Esophagus mucosa (tissue), 1 donor: ENCODE measurements at places on chromosomes 2 and 18.

- no peak for ATAC-seq
Measured at GRCh38 chr2:38605298-38605830, 2.6 kb upstream of the HNRNPLL start.

- peak; percentile 60 for ATAC-seq
Measured at GRCh38 chr2:69616755-69617154, 26.8 kb downstream of the AAK1 start.

- ATAC-seq: no peak
Measured at GRCh38 chr2:47050021-47050760, 104.9 kb downstream of the STPG4 start.

DNA sequence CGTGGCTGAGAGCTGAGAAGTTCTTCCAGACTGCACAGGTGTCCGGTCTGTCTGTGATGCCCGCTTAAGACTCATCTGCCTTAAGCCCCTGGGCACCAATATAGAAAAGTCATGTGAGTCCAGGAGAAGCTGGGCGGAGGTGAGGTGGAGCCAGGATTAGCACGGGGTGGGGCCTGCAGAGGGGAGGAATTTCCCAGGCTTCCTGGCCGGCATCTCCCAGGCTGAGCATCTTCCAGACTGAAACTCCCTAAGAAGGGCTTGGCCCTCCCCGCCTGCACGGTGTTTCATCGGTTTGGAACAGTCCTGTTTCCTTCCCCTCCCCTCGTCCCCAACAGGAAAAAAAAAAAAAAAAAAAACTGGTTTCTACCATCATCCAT, 270.3 kb downstream of the ATAD2B start:
- peak; percentile 24 for ATAC-seq

- peak; percentile 40 for ATAC-seq
Measured at GRCh38 chr2:70645733-70646419, 92.2 kb upstream of the TGFA start.

DNA sequence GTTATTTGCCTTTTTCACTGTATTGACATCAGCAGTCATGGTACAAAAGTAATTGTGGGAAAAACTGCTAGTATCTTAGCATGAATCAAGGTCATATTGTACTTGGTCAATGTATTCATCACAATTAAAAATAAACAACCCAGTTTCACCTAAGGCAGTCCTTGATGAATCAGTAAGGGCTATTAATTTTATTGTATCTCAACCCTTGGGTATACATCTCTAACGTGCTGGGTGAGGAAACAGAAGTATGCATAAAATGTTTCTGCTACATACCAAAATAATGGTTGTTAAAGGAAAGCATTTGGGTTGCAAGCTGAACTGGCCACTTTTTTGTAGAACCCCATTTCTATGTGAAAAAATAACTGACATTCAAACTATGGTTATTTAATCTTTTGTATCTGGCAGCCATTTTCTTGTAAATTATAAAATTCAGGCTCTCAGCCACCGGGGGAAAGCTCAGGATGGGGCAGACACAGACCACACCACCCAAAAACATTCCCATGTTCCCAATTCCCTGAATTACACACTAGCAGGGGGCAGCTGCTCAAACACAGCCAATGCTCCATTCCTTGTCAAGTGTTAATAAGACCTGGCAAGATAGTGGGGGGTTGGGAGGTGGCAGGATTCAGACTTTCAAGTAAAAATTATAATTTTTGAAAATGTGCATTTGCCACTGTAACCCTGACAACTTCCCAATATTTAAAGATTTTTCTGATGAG, 49.3 kb downstream of the OLA1 start:
- no peak for ATAC-seq

GRCh38 chr2:164911832-164912231, 43.5 kb downstream of the SLC38A11 start:
- peak; percentile 73 for ATAC-seq

GRCh38 chr2:196971574-196972279, 45.2 kb upstream of the PGAP1 start:
- peak; percentile 35 for ATAC-seq

DNA sequence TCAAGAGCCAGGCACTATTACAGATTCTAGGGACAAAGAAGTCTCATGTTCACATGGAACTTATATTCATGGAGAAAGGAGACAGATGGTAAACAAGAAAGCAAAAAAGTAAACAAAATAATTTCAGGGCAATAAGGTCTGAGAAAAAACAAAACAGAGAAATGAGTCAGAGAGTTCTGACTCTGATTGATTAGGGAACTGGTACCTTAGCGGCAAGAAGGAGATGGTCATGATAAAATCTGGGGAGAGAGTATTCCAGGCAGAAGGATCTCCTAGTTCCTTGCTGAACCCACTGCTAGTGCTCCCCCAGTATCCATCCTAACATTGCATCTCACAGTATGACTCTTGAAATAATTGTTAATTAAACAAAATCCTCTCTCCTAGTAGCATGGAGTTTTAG, 161.8 kb upstream of the KLF7 start:
- no peak for ATAC-seq

GRCh38 chr2:173964565-173965371, 405 bp downstream of the SP3 start:
- ATAC-seq: peak; percentile 81

GRCh38 chr2:197453914-197454398, 604 bp downstream of the COQ10B start:
- peak; percentile 82 for ATAC-seq

DNA sequence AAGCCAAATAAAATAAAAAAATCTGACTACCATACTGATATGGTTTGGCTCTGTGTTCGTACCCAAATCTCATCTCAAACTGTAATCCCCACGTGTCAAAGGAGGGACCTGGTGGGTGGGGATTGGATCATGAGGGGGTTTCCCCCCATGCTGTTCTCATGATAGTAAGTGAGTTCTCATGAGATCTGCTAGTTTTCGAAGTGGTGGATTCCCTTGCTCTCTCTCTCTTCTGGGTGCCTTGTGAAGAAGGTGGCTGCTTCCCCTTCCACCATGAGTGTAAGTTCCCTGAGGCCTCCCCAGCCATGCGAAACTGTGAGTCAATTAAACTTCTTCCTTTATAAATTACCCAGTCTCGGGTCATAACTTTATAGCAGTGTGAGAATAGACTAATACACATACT, 123.8 kb upstream of the WDSUB1 start:
- ATAC-seq: no peak

DNA sequence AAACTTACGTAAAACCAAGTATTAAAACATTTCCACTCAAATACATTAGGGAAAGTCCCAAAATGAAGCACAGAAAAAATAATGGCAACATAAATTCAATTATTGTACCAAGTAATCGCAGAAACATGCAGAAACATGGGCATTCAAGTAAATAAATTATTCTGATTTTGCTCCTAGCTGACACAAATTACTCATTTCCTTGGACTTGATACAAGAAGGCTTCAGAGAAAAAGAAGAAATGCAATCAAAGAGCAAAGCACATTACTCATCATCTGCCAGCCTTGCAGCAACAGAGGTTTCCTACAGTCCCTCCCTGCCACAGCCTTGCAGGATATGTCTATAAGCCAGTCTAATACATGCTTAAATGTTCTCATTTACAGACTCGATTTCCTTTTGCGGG, 439.8 kb upstream of the LYPD1 start:
- ATAC-seq: peak; percentile 81

- peak; percentile 73 for ATAC-seq
Measured at GRCh38 chr2:207258263-207258991, 92.7 kb upstream of the KLF7 start.

GRCh38 chr2:187942876-187943275, 348.8 kb upstream of the GULP1 start:
- ATAC-seq: no peak

DNA sequence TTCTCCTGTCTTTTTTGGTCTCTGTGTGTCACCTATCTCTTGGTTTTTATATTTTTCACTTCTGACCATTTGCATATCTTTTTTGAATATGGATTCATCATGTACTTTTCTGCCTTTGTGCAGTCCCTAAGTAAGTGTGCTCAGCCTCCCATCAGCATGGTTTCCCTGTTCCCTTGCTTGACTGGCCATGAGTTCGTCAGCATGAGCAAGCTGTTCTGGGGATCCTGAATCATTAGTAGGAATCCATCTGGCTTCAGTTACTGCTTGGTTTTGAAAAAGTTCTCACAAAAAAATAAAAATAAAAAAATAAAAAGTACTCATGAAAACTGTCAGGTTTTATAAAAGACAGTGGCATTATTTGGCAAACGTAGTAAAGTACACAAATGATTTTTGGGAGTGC, 144.1 kb downstream of the NCOA1 start:
- ATAC-seq: no peak

DNA sequence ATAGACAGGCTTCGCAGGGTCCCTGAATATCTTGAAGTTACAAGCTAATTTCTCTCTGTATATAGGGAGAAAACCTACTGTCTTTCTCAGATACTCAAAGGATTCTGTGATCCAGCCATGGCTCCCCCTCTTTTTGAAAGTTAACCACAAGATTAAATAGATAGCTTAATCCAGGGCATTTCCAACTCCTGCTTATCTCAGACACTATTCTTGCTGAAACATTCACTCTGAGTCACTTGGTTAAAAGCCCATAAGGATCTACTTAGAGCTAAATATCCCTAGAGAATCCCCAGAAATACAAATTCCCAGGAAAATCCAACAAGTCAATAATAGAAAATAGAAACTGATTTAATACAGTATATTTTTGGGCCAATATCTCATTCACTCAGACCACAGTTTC, 179.1 kb upstream of the LYPD1 start:
- no peak for ATAC-seq

- ATAC-seq: no peak
Measured at GRCh38 chr18:33839452-33840211, 261.6 kb downstream of the ASXL3 start.

DNA sequence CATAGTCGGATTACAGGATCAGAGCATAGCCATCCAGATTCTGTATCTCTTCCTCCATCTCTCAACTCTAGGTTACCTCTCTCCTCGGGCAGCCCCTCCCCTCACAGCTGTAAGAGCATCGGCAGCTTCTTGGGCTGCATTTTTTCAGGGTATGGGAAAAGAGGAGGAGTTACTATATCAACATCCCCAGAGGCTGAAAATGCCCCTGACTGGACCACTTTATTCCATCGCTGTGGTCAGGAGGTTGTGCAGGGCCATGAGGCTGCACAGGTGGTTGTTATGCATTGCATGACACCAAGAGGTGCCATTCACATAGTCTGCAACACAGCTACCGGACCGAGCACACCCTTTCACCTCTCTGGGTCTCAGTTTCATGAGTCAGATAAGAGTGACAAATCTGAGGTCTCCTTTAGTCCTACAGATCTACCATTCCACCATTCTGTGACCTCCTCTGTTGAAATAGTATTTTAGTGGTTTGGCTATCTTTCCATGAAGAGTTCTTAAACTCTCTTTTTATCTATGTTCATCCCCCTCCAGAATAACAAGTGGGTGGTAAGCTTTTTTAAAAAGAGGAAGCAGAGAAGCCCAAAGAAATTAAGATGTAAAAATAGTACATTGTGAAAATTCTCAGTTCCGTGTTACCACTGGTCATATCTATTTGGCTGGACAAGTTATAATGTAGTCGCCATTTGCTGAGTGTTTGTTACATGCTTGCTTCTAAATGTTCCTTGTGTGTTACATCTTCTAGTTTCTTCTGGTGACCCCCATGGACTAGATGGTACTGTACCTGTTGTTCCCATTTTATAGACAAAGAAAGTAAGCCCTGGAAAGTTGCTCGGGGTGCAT, 56.6 kb upstream of the SLC1A4 start:
- no peak for ATAC-seq

DNA sequence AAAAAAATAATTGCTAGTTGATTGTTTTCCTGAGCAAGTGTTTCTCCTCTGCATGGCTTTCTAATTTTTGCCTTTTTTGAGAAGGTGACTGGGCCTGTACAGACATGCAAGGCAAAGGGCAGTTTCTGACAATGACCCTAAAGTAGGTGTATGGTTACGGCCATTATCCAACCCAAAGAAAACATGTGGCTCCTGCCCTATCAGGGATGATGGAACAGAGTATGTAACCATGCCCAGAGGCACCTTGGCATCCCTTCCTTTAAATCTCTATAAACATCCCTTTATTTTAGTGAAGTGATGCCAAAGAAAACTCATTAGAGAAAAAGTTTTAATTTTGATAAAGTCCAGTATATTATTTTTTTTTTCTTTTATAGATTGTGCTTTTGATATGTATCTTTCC, 217.5 kb downstream of the LPIN1 start:
- no peak for ATAC-seq

- no peak for ATAC-seq
Measured at GRCh38 chr18:48867978-48868377, 82.8 kb downstream of the SMAD7 start.

GRCh38 chr2:27705851-27706622, 42.3 kb downstream of the SLC4A1AP start:
- peak; percentile 87 for ATAC-seq

- no peak for ATAC-seq
Measured at GRCh38 chr2:149715894-149716293, 128.3 kb upstream of the MMADHC start.

DNA sequence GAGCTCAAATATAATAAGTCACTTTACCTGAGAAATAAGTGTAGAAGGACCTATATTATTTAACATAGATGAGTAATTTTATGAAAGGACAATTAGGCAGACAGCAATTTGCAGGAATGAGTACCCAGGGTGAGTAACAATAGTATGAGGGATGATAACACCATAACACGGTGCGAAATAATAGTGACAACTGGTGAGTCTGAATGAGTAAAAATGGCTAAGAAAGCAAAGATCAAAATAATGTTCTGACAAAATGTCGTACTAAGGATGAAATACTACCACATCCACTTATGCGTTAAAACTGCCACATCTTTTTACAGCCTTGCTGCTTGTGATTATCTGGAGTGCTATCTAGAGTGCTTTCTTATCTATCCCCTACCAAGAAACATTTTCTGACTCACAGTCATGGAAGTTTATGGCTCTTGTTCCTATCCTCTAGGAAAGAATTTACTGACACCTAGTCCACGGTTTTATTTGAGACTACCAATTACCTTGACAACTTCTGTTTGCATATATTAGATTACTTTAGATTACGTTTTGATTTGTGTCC, 929.7 kb downstream of the LRP1B start:
- no peak for ATAC-seq

GRCh38 chr2:55871637-55872036, 51.9 kb downstream of the EFEMP1 start:
- no peak for ATAC-seq

GRCh38 chr2:109031476-109032228, 42.6 kb upstream of the EDAR start:
- ATAC-seq: peak; percentile 66

GRCh38 chr2:42566837-42567321, 1.6 kb upstream of the MTA3 start:
- ATAC-seq: no peak

- ATAC-seq: peak; percentile 29
Measured at GRCh38 chr18:76420898-76421684, 74.0 kb downstream of the ZNF516 start.

GRCh38 chr2:56681659-56682396, 498.0 kb downstream of the CCDC85A start:
- no peak for ATAC-seq

DNA sequence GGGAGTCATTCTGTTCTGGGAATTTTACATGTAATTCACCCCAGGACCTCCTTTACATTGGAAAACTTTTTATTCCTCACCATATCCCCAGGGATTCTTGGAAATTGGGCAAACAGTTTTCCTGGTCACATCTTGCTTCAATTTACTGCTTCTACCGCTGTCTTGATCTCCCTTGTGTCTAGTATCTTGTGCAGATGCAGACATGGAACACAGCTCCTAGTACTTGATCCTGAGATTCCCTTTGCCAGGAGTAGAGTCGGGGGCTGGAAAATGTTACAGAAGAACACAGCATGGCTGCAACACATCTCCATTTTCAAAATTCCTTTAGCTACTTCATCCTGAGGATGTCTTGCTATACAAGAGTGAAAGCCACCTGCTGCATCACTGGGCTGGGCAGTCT, 472.8 kb downstream of the PLCL1 start:
- ATAC-seq: no peak

- ATAC-seq: no peak
Measured at GRCh38 chr2:224876522-224876921, 160.4 kb upstream of the CCDC195 start.
